ENCODE measurements at places on chromosomes 12 and 14.

- DNase-seq, result no peak
Observed at GRCh38 chr14:68627868-68628604, 164.8 kb downstream of the ZFP36L1 start.

DNA sequence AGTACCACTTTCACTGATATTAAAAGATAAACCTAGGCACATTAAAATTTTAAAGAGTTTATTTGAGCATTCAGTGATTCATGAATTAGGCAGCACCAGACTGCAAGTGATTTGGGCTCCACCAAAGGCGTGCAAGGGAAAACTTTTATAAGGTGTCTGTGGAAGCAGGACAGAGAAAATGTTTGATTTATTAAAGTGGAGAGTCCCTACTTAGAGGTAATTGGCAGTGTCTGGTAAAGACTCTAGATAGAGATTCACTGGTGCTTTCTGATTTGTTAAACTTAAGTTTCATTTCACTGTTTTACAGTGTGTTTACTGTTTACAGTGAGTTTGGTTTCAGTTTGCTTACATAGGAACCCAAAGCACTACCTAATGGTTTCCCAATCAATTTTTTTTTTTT, 72.8 kb downstream of the ANKS1B start:
- no peak for DNase-seq

DNA sequence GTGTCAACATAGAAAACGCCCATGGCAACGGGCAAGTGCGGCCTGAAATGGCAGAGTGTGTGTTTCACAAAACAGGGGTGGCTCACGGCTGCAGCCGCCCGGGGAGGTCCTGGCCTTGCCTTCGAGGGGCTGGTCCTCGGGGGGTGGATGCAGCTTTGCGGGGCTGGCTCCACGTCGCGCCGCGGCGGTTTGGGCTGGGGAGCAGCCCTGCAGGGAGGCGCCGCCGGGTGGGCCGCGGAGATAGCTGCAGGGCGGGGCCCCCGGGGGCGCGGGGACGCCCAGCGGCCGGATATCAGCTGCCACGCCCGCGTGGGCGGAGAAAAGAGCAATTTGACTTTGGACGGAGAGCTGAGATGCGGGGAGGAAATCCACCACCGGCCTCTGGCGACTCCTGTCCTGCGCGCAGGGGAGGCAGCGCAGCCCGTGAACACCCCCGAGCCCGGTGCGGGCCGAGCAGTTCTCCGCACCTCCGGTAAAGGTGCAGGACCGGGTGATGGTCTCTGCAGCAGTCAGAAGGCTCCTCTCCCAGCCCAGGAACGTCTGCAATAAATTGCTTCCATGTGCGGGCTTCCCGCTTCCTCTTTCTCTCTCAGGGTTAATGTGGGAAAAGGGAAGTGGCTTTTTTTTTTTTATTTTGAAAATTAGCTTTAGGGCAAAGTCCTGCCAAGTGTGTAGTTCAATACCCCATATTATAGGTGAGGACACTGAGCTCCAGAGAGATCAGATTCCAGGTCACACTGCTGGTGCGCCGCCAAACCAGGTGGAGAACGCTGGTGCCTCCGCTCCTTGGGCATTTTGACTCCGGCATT, 110.5 kb downstream of the ARF6 start:
- peak; percentile 52 for DNase-seq

GRCh38 chr12:108131657-108132126, 2.6 kb downstream of the WSCD2 start:
- no peak for DNase-seq

- no peak for DNase-seq
Observed at GRCh38 chr14:97206916-97207315, 409.7 kb downstream of the VRK1 start.

DNA sequence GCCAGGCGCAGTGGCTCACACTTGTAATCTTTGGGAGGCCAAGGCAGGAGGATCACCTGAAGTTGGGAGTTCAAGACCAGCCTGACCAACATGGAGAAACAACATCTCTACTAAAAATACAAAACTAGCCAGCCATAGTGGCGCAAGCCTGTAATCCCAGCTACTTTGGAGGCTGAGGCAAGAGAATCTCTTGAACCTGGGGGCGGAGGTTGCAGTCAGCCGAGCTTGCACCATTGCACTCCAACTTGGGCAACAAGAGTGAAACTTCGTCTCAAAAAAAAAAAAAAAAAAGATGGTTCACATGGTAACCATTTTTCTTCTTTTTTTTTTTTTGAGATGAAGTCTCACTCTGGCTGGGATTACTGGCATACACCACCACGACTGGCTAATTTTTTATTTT, 35.3 kb downstream of the SLC2A14 start:
- no peak for DNase-seq

GRCh38 chr14:61388173-61388975, 67.0 kb downstream of the PRKCH start:
- DNase-seq, result no peak

DNA sequence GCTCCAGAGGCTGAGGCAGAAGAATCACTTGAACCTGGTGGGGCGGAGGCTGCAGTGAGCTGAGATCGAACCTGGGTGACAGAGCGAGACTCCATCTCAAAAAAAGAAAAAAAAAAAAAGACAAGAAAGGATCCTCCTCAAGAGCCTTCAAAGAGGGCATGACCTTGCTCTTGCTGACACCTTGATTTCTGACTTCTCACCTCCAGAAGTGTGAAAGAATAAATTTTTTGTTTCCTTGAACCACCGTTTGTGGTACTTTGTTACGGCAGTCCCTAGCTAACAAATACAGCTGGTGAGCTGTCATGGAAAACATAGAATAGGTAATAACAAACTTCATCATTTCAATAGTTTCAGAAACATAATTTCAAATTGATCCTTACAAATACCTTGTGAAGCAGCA, 1.9 kb upstream of the ACTR10 start:
- DNase-seq, result no peak

DNA sequence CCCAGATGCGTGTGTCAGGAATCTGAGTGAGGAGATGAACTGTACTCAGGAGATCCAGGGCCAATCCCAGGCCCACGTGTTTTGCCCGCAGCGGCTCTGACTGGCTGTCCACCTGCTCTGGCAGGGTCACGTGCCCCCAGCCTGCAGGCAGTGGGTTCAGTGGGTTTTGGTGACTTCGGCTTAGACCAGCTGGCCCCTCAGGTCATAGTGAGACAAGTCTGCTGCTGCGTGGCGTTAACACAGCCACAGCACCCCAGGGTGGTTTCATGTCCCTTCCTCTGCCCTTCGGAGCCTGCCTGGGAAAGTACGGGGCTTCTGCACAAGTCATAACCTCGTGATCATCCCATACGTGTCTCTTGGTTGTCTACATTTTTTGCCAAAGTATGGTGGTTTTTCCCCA, 2.6 kb downstream of the FBRSL1 start:
- no peak for DNase-seq

DNA sequence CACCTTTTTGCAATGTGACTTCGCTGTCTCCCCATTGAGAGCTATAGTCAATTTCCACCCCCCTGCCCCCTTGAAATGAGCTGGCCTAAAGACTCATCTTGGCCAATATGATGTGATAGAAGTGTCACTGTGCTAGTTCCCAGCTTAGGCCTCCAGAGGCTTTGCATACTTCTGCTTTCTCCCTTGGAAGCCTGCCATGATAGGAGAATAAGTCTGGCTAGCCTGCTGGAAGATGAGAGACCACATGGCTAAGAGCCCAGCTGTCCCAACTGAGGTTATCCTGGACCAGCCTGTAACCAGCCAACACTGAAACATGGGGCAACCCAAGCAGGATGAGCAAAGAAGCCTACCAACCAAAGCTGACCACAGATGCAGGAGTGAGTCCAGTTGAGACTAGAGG, 196.9 kb downstream of the GRIN2B start:
- DNase-seq, result no peak

DNA sequence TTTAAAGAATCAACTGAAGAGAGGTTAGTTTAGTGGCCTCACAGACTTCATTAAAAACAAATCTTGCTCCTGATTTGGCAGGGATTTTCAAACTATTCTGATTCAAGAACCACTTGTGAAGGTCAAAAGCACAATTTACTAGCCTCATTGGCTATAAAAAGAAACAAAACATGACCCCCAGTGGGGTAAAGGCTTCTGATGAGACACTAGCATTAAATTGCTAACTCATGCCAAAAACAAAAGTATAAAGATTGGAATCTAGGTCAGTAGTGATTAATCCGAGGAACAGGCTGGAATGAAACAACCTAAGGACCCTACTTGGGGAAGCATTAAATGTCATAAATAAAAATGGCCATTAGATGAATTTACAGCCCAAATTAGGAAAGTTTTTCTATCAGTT, 312.3 kb downstream of the PAWR start:
- no peak for DNase-seq

DNA sequence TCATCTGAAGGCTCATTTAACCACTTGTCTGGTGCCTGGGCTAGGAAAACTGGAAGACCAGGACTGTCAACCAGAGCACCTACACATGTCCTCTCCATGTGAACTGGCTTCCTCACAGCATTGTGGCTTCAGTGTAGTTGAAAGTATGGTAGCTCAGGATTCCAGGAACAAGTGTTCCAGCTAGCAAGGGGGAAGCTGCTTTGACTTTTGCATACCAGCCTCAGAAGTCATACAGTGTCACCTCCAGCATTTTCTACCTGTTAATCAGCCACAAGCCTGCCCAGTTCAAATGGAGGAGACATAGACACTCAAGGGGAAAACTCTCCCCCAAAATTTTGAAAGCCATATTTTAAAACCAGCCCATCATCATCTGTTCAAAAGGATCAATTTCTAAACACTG, 212.8 kb upstream of the CAND1 start:
- no peak for DNase-seq

DNA sequence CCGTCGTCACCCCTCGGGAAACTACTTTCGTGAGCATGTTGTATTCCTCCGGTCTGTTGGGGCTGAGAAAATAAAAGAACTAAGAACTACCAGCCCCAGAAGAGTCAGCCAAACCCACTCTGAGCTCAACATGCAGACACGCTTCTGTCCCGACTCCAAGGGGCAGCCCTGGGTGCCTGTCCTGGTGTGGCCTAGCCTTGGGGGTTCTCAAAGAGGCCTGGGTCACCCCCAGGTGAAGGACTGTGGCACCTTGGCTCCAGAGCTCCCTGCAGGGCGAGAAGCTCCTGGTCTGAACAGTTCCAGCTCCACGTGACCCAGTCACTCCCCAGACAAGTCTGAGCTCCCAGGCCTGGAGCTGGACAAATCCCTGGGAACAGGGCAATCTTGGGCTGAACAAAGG, 87.0 kb downstream of the VWF start:
- no peak for DNase-seq

DNA sequence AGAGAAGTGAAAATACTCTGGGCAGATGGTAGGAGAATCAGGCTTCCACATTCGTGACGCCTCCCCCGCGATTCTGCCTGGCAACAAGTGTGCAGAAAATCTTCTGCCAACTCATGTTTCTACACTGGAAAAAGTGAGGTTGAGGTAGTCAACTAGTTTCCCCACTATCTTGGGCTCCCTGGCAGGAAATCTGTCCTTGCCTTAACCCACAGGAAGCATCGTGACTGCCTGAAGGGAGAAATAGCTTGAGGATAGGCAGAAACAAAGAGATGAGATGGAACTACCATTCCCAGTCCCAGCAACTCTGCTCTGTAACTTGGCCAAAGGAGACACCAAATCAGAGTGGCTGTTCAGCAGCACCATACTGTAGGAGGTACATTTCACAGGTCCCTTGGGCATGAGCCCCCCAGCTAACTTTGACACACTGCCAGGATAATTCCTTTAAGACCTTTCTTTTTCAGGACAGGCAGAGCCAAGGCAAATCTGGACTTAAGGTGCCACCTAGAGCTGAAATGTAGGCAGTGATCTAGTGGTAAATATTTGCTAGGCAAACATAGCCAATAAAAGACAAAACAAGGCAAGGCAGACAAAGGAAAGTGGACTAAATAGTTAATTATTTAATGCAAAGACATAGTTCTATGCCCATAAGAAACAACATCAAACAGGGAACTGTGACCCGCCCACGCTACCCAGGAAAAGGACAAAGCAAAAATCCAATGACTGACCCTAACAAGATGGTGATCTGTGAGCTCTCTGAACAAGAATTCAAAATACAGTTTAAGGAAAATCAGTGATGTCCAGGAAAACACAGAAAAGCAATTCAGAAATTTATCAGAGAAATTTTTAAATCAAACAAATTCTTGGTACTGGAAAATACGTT, 205.1 kb downstream of the PTPRO start:
- no peak for DNase-seq

- DNase-seq, result no peak
Observed at GRCh38 chr14:24167469-24168114, 4.3 kb upstream of the REC8 start.

DNA sequence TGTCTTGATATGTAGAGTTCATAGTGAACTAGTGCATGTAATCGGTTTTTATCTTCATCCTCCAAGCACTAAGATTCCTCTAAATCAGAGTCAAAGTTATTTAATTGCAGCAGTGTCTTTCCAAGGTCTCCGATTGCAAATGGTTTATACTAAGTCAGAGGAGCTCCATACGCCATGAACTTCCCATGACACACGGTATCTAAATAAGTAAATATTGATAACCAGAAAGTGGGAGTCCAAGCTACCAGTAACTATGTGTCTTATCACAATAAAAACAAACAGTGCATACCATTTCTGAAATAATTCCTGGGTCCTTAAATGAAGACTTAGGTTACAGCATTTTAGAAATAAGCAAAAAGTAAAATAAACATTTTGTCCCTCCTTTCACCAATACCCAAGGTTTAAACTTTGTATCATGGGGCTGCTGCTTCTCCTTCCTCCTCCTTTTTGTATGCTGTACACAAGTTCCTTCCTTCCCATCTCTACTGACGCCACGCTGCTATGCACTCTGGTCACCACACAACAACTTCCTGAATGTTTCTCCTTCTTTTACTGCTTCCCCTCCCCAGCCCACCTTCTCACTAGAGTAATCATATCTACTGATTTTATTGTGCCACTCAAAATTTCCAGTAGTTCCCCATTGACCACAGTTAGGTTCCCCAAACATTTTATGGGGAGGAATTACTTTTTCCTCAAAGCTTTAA, 10.7 kb downstream of the NR1H4 start:
- no peak for DNase-seq

DNA sequence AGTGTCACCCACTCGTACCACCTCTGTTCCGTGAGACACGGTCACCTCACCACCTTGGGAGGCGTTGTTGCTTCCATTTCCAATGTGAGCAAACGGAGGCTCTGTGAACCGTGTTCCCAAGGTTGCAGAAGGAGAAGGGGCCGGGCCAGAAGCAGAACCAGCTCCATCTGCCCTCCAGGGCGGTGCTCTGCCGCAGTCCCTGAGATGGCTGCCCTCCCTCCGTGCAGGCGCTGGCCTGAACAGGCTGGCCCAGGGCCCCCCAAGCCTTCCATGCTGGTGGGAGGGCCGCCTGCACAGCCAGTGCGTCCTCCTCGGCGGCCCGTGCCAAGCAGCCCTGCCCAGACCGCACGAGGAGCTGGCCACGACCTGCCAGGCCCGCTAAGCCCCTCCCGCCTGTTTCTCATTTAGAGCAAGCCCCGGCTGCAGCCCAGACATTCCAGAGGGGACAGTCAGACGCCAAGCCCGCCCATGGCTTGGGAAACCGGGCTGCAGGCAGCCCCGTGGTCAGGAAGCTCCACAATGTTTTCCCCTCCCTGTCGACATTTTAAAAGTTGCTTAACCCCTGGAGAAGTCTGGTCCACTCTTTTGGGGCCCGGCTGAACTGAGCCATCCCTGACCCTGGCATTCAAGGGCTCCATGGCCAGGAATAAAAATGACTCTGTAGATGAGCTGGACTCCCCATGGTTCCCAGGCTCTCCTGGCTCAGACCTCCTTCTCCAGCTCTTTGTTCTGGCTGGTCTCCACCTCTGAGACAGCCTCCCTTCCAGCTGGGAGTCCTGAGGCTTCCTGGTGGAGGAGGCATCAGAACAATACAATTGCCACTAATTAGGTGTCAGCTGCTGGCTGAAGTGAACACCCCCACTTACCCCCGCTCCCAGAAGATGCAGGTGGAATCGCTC, 236.0 kb downstream of the BCL11B start:
- DNase-seq, result no peak

All from NCI-H187 (cell line).